ENCODE measurements at places on chromosomes 4 and X.

DNA sequence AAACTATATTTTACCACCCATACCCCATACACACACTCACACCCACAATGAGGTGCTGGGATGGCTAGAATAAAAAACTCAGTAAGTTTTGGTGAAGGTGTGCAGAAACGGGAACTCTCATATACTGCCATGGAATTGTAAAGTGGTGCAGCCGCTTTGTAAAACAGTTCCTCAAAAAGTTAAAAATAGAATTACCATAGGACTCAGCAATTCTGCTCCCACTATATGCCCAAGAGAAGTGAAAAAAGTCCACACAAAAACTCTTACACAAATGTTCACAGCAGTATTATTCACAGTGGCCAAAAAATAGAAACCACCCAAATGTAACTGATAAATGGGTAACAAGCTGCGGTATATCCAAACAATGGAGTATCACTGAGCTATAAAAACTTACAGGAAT, 6.5 kb downstream of the CENPU start:
- DNase-seq, result no peak

- no peak for DNase-seq
Measured at GRCh38 chrX:23805389-23805788, 22.4 kb downstream of the SAT1 start.

DNA sequence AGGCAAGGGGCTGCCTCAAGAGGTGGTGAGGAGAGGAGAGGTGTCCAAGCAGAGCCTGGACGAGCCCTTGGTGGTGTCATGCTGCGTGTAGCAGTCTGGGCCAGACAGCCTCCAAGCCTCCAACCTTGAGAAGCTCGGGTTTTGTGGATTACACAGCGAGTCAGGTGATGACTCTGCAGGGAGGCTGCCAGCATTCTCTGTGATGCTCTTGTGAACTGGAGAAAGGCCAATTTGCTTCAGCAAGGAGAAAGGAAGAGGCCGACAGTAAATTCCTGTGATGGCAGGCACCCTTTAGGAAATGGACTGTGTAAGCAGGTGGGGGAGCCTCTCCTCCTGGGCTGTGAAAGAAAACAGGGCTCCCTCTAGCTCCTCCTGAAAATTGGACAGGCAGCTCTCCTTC, 36.0 kb upstream of the CD99L2 start:
- DNase-seq, result peak; percentile 76

DNA sequence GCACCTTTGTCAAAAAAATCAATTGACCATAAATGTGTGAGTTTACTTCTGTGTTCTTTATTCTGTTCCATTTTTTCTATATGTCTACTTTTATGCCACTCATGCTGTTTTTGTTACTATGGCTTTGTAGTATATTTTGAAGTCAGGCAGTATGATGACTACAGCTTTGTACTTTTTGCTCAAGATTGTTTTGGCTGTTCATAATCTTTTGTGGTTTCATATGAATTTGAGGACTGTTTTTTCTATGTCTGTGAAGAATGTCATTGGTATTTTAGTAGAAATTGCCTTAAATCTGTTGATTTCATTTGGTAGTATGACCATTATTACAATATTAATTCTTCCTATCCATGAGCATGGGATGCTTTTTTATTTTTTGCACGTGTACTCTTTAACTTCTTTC, 346.8 kb downstream of the PPP3CA start:
- DNase-seq, result peak; percentile 34

DNA sequence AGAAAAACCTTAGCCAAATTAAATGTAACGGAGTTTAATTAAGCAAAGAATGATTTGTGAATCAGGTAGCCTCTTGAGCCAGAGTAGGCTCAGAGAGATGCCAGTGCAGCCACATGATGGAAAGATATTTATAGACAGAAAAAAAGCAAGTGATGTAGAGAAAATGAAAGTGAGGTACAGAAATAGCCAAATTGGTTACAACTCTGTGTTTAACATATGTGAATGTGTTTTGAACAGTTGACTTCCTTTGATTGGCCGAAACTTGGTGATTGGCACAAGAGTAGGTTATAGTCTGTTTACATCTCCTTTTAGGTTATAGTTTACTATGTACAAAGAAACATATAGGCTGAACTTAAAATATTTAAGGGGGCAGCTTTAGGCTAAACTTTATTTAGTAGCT, 459.9 kb upstream of the BOD1L1 start:
- no peak for DNase-seq

DNA sequence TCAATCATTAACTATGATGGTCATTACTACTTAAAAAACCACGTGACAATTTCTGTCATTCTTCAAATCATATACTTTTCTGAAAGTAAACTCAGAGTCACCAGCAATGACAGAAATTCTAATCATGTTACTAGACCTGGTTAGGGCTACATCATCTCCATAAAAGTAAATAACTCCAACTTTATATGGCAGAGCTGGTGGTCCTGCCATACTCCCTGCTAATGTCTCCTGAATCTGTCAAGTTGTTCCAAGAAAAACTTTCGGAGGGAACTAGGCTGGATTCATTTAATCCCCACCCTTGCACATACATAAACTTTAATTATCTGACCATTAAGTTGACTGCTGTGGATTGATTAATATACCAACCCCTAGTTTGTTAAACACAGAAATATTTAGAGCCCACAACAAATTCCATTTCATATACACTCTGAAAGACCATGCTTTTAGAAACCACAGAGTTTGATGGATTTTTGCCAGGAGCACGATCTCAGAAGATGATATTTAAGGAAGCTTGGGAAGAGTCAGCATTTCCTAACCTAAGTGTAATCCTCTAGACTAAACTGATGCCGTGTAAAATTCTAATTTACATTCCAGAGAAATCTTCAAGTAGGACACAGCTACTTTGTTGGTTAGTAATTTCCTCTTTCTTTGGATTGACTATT, 577.0 kb downstream of the FAT4 start:
- DNase-seq, result peak; percentile 74

GRCh38 chr4:153585026-153585425, 99.1 kb upstream of the TLR2 start:
- DNase-seq, result no peak

- DNase-seq, result no peak
Measured at GRCh38 chrX:109775386-109775785, 42.3 kb upstream of the ACSL4 start.

DNA sequence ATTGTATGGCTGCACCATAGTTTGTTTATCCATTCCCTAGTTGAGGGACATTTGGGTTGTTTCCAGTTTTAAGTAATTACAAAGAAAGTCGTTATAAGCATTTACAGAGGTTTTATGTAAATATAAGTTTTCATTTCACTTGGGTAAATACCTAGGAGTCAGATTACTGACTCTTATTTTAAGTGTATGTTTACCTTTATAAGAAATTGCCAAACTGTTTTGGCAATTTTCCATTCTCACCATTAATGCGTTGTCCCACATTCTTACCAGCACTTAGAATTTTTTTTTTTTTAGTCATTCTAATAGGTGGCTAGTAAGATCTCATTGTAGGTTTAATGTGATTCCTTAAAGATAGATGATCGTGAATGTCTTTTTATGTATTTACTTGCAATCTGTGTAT, 121.5 kb upstream of the NR3C2 start:
- no peak for DNase-seq

DNA sequence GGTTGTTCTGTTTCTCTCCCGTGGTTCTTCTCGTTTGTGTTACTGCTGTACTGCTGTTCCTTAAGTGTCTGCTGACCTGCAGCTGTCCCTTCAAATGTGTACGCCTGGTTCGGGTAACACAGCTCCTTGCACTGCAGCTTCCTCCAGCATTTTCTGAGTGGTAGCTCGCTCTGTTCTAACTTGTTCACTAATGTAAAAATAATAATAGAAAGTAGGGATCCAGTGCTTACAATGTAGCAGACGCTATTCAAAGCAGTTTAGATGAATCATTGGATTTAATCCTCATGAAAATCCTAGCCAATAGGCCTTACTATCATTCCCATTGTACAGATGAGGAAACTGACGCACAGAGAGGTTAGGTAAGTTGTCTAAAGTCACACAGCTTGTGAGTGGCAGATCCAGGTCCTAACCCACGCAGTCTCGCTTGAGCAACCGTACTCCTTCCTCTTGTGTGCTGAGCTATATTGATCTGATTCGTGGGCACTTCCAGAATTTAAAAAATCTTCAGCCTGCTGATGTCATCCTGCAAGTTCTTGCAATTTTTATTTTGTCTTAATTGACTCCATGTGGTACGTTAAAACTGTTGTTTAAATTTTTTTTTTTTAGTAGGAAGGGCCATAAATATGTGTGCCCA, 448.2 kb upstream of the FAT1 start:
- peak; percentile 5 for DNase-seq

DNA sequence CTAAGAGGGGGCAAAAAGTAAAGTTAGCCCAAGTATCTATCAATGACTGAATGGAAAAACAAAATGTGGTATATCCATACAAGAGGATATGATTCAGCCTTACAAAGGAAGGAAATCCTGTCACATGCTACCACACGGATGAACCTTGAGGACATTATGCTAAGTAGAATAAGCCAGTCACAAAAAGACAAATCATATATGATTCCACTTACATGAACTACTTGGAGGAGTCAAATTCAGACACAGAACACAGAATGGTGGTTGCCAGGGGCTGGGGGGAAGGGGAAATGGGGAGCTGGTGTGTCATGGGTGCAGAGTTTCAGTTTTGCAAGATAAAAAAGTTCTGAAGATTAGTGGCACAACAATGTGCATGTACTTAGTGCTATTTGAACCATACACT, 101.8 kb downstream of the SH3KBP1 start:
- DNase-seq, result no peak

GRCh38 chrX:109927663-109928273, 75.1 kb upstream of the TMEM164 start:
- peak; percentile 15 for DNase-seq

DNA sequence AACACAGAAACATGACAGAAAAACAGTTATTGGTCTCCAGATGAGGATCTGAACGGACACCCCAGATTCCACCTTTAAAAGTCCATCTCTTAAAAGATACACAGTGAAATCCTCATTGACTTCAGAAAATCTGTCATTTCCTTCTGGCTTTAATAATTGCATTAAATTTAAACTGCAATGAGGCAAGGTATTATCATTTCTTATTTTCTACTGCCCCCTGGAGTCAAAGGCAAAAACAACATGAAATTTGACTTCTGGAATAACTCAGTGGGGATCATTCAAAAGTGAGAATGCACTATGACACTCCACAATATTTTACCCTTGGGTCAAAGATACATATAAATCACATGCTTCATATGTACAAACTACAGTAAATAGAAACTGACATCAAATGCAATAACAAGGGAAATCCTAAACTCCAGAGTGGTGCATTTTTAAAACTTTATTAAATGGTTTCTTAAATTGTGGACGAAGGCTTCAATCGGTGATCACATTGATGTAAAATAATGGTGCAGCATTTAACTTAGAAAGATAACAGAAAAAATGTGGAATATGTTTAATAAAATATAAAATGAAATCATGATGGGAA, 56.4 kb upstream of the SPANXN1 start:
- peak; percentile 4 for DNase-seq

DNA sequence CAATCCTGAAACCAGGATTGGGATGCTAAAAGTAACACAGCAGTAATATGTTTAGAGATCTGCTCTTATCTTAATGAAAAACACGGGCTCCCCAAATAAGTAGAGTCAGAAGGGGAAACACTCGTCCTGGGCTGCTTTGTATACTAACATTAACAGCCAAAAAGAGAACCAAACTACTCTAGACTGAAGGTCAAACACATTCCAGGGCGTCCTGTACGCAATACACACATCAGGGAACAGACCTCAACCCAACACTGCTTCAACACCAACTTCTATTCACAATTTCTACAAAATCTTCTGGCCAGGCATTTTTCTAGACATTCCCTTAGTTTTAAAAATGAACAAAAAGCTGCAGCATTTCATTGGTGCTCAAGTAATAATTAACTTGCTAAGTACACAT, 21.4 kb downstream of the FAT1 start:
- peak; percentile 20 for DNase-seq

- DNase-seq, result peak; percentile 40
Measured at GRCh38 chr4:107999932-108000539, 10.3 kb downstream of the HADH start.

DNA sequence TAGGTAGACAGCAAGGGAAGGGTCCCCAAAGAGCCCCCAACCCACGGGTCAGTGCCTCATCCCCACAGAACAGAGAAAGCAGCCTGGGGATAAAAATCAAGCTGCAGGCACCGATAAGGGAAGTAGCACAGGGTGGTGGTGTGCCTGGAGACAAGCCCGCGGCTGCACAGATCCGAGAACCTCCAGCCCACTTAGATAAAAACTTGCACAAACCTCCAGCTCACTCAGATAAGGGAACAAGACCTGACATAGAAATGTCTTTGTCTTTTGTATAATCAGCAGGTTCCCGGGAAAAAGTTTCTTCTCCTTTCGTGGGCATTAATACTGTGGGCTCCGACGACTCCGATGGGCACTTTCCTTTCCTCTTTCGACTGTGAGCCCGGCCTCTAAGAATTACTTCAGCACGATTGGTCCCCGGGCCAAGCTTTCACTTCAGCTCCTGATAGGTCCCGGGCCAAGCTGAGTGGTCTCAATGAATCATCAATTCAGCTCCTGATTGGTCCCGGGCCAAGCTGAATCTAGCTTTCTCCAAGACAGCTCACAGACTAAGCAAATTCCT, 32.4 kb downstream of the PRDX4 start:
- peak; percentile 2 for DNase-seq

- peak; percentile 9 for DNase-seq
Measured at GRCh38 chr4:6235901-6236640, 33.6 kb upstream of the WFS1 start.

DNA sequence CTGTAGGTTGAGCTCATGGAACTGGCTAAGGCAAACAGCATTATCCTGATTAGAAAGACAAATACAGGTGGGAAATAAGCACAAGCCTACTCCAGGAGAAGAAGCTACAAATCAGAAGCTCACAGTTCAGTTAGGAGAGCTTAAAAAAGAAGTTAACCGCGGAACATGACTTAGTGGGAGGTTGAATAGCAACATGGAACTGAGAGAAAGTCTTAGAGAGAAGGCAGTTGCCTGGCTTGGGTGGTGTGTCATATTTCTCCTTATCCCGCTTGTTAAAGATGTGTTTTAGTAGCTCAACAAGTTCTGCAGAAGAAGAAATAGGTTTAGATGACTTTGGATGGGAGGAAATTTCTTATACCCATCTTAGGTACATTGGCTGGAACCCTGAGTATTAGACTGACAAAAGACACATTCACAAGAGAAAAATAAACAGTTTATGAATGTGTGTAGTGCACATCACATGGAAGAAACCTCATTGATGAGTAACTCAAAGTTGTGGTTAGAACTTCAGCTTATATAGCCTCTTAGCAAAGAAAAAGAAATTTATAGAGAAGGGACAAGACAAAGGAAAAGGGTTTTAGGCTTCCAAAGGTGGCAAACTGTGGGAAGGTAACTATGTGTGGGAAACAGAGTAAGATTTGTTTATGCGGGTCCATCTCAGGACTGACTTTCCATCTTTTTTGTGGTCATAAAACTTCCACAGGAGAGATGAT, 37.4 kb upstream of the RXFP1 start:
- peak; percentile 48 for DNase-seq

GRCh38 chr4:6887591-6888371, 21.8 kb upstream of the TBC1D14 start:
- peak; percentile 67 for DNase-seq

DNA sequence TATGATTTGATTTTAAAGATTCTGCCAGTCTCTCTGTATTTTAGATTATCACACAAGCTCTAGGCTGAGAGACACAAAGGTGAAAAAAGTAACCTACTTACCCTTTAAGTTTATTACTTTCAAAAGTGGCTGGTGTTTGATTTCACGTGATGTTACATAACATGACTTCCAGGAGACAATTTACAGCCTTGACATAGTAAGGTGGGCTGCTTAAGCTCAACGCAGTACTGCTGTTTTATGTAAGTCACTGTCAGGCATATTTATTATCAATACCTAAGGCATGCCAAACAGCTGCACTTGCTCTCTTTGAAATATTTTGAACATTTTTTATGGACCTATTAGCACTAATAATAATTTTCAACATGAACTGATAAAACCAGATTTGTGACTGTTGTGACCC, 451.5 kb upstream of the FAM241A start:
- DNase-seq, result no peak
